ENCODE measurements at places on chromosomes 13 and 19.

GRCh38 chr19:2333807-2334211 lies 5.3 kb downstream of the SPPL2B start:
- no peaks in the 10 kb centered on the region for H3K27me3 ChIP-seq
- H3K4me1 ChIP-seq, result peaks cover 13% of the 10 kb centered on the region
- no peaks in the 10 kb centered on the region for H3K36me3 ChIP-seq
- DNase-seq, result no peak
- no peak overlapping the region for H3K27ac ChIP-seq
- no peak overlapping the region for H3K4me3 ChIP-seq

- DNase-seq, result no peak
- peaks cover 2% of the 10 kb centered on the region for H3K27me3 ChIP-seq
- no peaks in the 10 kb centered on the region for H3K36me3 ChIP-seq
These were observed 3.2 kb downstream of the CEACAM5 start for GRCh38 chr19:41711376-41712261.

DNA sequence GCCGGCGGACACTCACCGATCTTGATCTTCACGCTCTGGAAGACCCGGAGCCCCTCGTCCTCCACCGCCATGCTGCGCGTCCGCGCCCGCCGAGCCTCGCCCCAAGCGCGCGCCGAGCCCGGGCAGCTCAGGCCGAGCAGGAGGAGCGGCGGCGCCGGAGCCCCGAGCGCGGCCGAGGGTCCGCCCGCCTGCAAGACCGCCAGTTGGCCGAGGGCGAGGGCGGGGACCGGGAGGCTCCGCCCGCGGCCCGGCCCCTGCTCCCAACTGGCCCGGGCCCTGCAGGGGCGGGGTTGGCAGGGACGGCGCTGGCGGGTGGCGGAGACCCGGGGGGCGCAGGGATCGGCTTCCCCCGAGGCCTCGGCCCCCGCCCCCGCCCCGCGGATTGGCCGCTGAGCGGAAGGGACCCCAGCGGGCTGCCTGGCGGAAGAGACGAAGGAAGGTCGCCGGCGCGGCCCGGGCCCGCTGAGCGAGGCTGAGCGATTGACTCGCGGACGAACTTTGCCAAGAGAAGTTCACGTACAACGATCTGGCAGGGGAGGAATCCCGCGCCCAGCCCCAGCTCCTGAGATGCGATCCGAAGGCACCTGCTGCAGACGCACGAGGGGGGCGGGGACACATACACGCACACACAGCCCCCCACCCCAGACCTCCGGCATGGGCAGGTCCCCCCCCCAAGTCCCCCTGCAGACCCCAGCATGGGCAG lies at the start of gene RASA3:
Gene RASA3, minus strand, starts transcription at position 205 of the 703 bp plus-strand sequence. Its CDS starts 134 bp downstream, at position 71.
- DNase-seq, result no peak
- H3K27me3 ChIP-seq, result no peaks in the 10 kb centered on the region
- H3K27ac ChIP-seq, result peak within 1 kb of the TSS; percentile 84
- peak within 1 kb of the TSS; percentile 89 for H3K4me3 ChIP-seq
- no peaks in the 10 kb centered on the region for H3K36me3 ChIP-seq
- peaks cover 29% of the 10 kb centered on the region for H3K4me1 ChIP-seq

- DNase-seq, result no peak
- no peaks in the 10 kb centered on the region for H3K27me3 ChIP-seq
- H3K4me3 ChIP-seq, result no peak overlapping the region
These were observed 48.7 kb downstream of the ZNF536 start for GRCh38 chr19:30420881-30421280.

DNA sequence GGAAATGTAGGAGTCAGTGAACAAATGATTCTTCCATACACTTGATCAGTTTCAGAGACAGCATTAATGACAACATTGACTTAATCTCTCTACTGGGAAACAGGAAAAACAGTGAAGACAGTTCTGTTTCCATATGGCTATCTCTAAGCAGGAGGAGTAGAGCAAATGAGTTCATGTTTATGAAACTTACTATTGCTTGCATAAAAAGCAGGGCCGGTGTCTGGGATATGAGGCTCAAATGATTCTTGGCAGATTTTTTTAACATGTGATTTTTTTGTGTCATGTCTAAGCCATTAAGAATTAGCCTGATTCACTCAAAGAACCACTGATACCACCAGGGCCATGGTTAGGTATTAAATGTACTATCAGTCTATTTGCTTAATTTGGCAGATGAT lies 141.9 kb downstream of the SLC7A1 start:
- H3K27me3 ChIP-seq, result no peaks in the 10 kb centered on the region
- H3K4me1 ChIP-seq, result peaks cover 3% of the 10 kb centered on the region
- no peak overlapping the region for H3K27ac ChIP-seq
- no peaks in the 10 kb centered on the region for H3K36me3 ChIP-seq
- DNase-seq, result no peak
- H3K4me3 ChIP-seq, result no peak overlapping the region

DNA sequence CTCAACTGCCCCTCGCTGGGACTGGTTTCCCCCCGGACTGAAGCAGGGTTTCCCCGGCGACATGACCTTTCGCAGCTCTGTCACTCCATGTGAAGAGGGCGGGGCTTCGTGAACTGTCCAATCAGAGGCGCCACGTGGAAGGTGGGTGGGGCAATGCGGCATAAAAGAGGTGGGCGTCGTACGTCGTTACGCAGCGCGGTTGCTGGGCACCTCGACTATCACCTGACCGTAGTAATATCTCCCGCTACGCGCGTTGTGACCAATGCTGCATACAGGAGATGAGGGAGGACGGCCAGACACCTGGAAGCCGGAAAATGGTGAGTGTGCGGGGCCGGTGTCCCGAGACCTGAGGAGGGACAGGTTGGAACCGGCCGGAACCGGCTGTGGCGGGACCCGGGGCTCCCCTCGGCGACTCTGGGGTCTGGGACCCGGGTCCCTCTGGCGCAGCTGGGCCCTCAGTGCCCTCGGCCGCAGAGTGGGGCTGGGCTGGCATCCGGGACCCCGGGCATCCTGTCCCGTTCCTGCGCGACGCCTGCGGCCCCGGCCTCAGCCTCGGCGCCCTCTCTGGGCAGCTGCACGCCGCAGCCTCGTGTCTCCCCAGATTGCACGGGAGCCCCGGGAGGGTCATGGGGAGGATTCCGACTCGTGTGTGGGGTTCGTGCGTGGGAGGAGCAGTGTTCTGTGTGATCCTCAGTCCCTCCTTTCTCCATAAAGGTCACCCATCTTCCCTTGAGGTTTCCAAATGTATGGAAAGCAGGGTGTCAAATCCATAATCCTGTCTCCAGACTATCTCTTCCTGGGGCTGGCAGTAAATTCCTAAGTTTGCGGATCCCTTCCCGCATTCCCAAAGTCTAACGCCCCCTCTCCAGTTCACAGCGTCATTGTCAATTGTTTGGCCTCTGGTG lies 32.2 kb downstream of the ZNF136 start:
- no peaks in the 10 kb centered on the region for H3K27me3 ChIP-seq
- DNase-seq, result no peak
- H3K36me3 ChIP-seq, result no peaks in the 10 kb centered on the region
- H3K27ac ChIP-seq, result no peak overlapping the region
- H3K4me1 ChIP-seq, result no peaks in the 10 kb centered on the region
- H3K4me3 ChIP-seq, result no peak overlapping the region

- H3K4me3 ChIP-seq, result no peak overlapping the region
- no peak overlapping the region for H3K27ac ChIP-seq
- DNase-seq, result no peak
- H3K27me3 ChIP-seq, result no peaks in the 10 kb centered on the region
- no peaks in the 10 kb centered on the region for H3K36me3 ChIP-seq
These were observed 20.6 kb upstream of the CABP5 start for GRCh38 chr19:48064509-48064908.

DNA sequence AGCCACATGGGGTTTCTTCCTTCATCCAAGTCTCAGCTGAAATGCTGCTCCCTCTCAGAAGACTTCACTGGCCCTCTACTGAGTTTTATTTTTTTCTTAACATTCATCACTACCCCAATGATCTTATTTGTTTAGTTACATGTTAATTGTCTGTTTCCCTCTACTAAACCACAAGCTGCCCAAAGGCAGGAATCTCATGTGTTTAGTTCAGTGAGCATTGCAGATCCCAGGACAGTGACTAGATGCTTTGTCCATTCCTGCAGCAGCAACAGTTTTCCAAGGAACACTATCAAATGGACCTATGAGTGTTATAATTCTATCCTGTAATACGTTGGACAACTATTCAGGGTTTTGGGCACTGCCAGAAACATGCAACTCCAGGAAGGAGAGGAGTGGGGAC lies 93.1 kb downstream of the RNASEH2B start:
- H3K27me3 ChIP-seq, result no peaks in the 10 kb centered on the region
- no peak for DNase-seq
- H3K36me3 ChIP-seq, result no peaks in the 10 kb centered on the region
- H3K4me3 ChIP-seq, result no peak overlapping the region

GRCh38 chr19:53365899-53366493 lies 491 bp downstream of the ZNF525 start:
- H3K27ac ChIP-seq, result peak overlapping the region; percentile 87
- no peak for DNase-seq

Data from GM12878 (cell line).